Stimulated activated memory B cell treated with anti-CD40 and anti-IgM and Interleukin-4, amounts not matched to agents 10 μg/mL and 1 μg/mL and 100 μg/mL, for 72 hours (primary cell): ENCODE measurements at places on chromosomes 5 and 9.

GRCh38 chr9:91131433-91131839 is 230.3 kb downstream of the AUH start:
- ATAC-seq = peak; percentile 91

DNA sequence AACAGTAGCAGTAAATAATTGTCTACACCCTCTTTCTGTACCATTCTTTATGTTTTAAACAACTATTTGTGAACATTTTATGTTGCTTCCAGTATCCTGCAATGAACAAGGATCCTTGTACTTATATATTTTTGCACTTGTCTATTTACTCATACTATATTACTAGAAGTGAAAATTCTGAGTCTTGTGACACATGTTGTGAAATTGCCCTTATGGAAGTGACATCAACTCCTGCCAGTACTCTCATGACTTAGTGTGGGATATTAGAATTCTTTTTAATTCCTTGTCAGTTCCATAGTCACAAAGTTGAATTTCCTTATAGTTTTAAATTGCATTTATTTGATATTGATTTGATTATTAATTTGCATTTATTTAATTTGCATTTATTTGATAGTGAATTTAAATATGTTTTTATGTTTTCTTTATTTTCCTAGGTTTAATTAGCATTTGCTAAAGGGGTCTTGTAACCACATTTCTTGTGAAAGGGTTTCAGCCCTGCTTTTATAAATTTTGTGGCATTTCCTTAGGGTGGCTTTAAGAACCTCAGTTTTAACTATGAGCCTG is 27.7 kb downstream of the PARP8 start:
- no peak for ATAC-seq

- no peak for ATAC-seq
Measured at GRCh38 chr5:98416541-98416940, 356.9 kb upstream of the RGMB start.

DNA sequence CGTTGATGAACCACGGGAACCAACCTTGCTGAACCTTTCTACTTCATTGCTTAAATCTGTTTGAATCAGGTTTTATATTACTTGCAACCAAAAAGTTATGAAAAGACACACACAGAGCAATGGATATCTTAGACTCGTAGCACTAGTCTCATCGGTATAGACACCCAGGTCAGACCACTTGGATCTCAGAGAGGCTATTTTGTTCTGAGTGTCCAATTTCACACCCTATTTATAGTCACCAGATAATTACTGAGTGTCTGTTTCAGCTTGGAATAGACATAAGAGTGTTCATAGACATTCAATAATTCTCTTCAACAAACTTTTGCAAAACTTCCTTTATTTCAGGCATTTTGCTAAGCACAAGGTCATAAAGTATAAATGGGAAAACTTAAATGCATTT is 145.4 kb upstream of the EGFLAM start:
- no peak for ATAC-seq

- ATAC-seq = no peak
Measured at GRCh38 chr5:124512236-124512635, 234.2 kb downstream of the ZNF608 start.

- peak; percentile 67 for ATAC-seq
Measured at GRCh38 chr5:157718519-157718918, 12.7 kb upstream of the THG1L start.

GRCh38 chr9:97711223-97711626 is 14.1 kb upstream of the XPA start:
- ATAC-seq = no peak

- no peak for ATAC-seq
Measured at GRCh38 chr5:39368116-39368515, 3.8 kb upstream of the C9 start.

DNA sequence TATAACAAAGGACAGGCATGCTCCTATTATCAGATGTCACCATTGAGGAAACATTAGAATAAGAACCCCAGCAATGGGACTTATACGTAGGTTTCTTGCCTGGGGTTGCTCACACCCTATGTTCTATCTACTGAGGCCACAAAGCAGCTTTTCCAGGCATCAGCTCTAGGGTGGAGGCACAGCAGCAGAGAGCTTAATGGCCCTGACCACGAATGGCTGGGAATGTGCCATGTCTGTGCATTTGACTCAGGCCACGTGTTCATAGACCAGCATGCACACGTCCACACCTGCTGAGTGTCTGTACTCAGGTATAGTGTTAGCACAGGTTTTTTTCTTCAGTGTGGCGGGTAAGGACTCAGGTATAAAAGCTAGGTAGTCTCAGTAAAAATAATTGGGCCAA is 129.4 kb downstream of the AOPEP start:
- ATAC-seq = no peak

DNA sequence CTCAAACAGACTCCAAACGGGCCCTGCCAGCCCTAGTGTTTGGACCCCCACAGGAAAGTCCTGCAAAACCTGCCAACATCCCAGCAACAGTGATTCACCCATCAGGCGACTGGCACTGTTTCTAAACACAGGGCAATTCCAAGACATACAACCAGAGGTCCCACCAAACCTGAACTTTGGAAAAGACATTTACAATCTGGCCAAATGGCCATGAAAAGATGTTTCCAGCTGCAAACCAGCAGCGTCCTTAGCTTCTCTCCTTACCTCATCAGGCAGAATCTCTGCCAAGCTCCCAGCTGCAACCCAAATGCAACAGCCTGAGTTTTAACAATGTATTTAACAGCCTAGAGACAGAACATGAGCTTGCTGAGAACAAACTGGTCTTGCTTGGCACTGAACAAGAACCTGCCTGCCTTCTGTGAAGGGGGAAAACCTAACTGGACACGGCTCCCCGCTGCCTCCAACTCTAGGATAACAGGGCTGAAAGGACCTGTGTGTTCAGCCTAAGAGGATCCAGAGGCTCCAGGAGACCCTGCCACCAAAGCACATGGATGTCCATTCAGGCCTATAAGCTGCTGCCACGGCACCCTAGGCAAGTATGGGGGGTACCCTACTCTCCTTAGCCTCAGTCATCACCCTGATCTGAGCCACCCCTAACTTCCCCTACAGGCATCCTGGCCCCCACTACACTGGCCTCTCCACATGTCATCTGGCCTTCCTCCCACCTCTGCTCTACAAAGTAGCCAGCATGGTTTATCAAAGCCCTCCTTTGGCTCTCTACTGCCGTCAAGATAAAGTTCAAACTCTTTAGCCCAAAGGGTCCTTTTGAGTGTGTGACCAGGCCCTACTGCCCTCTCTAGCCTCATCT is 5.6 kb downstream of the P4HA2 start:
- ATAC-seq = peak; percentile 48

DNA sequence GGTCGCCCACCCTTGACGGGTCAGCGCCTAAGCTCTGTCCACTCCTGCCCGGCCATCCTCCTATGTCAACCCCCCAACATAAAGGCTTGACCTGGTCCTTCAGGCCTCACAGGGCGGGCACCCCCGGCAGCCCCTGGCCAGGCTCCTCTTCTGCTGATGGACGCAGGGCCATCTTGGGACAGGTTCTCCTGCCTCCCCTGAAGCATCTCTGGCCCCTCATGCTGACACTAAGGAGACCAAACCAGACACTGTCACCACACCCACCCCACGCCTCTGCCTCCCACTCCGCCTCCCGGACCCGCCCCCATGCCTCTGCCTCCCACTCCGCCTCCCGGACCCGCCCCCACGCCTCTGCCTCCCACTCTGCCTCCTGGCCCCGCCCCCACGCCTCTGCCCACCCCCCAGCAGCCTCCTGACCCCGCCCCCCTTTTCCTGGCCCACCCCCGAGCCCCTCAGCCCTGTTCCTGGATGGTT is 6.8 kb downstream of the OBP2A start:
- ATAC-seq = no peak

- no peak for ATAC-seq
Measured at GRCh38 chr5:89130851-89131250, 247.9 kb upstream of the MEF2C start.

GRCh38 chr5:157384971-157385709 is 74.9 kb upstream of the NIPAL4 start:
- ATAC-seq = no peak

DNA sequence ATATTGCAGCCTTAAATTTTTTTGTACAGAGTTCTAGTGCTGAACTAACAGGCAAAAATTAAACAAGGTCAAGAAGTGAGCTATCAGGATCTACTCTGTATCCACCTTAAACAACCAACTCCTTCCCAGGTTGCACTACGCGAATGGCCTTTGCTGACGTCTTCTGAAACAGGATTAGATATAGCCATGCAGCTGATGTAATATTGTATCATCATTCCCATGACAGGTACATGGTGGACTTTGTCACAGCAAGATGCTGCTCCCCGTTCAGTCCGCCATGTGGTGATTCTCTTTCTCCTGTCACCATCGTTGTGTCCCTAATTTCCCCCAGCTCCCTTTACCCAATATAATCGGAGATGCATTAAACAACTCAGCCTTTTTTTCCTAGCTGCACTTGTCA is 328.9 kb downstream of the DEPDC1B start:
- ATAC-seq = no peak

DNA sequence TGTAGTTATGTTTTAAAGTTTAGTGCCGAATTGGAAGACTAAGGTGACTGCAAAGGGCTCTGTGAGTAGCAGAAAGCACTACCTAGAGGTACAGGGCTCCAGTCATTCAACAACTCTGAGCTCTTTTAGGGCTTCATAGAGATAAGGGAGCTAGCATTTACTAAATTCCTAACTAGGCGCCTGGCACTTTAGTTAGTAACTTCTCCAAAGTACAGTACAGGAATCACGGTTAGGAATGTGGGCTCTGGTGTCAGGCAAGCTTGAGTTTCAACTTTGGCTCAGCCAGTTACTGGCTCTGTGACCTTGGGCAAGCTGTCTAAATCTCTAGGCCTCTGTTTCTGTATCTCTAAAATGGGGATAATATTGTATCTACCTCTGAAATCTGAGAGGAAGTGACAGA is 115.3 kb downstream of the SLIT3 start:
- ATAC-seq = no peak

DNA sequence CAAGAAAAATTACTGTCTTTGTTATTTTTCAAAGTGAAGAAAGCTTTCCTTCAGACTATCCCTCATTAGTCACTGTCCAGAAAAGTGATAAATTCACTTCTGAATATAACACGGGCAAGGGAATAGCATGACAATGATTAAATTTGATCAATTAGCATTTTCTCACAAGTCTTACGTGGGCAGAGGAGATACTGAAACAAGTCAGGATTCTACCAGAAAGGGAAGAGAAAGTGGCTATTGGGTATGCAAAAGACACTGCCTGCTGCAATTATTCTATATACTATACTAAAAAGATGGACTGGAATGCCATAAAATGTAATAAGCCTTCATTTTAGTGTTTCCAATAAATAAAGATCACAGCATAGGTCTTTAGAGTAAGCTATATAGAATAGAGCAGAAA is 7.4 kb downstream of the COX7C start:
- ATAC-seq = no peak
